Activated CD8-positive, alpha-beta memory T cell treated with anti-CD3 and anti-CD28 coated beads, Interleukin-2, amount 50 U/mL, for 48 hours (primary cell): ENCODE measurements at places on chromosomes 3 and 15.

- no peak for DNase-seq
Observed at GRCh38 chr15:90774731-90775514, 57.8 kb downstream of the BLM start.

- no peak for DNase-seq
Observed at GRCh38 chr15:23422946-23423708, 23.9 kb downstream of the GOLGA6L2 start.

DNA sequence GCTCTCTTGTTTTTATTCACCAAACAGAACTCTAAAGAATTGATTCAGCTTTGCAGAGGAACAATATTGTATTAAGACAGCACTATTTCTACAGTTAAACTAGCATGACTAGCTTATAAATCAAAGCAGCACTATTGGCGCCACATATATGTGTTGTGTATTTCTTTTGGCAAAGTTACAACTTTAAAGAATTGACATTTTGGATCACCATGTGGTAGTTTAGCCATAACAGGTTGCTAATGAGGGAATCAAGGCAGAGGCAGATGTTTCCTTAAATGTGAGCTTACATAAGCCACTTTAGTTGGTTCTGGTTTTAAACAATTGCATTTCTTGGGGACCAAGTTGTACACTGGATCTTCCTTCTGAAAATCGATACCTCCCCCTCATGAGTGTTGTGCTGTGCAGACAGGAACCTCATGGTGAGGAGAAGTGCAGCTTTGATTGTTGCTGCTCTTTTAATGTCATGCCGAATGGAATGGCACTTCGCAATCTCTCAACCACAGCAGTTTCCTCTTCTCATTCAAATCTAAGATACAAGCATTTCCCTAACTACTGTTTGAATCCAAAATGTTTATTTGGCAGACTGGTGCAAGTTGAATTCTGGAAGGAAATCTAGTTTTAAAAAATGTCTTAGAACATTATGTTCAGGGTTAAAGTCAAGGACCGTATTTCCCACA, 151.2 kb downstream of the MYRIP start:
- no peak for DNase-seq

- no peak for DNase-seq
Observed at GRCh38 chr3:112365636-112366035, 32.7 kb downstream of the CD200 start.

DNA sequence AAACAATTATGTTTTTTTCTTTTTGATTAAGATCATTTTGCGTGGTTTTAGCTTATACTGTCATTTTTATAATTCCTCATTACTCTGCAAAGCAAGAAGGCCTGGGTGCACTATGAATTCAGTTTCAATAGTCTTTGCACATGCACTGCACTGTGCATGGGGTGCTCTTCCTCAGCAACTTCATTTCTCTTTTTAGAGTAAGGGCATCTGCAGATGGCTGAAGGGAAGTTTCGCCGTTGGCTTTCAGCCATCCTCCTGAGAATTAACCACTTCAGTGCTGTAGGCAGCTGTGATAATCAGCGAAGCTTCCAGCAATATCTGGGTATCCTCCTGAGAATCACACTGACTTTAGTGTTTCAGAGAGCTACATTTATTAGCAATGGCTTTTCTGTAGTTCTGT, 284.8 kb downstream of the GBE1 start:
- DNase-seq, result no peak

- DNase-seq, result peak; percentile 79
Observed at GRCh38 chr15:38696109-38696727, 131.6 kb upstream of the RASGRP1 start.

DNA sequence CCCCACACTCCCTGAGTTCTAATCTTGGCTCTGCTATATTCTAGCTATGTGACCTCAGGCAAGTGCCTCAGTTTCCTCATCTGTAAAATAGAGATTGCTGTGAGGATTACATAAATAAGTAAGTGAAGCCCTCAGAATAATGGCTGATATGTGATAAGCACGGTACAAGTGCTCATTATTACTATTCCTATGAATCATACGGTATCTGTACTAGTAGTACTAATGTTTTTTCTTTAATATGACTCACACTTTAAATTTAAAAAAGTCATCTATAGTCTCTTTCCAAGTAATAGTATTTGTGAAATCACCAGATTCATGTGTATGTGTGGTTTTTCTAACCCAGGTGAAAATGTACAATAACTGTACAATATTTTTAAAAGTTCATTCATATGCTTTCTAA, 58.7 kb downstream of the CLDN11 start:
- DNase-seq, result no peak

DNA sequence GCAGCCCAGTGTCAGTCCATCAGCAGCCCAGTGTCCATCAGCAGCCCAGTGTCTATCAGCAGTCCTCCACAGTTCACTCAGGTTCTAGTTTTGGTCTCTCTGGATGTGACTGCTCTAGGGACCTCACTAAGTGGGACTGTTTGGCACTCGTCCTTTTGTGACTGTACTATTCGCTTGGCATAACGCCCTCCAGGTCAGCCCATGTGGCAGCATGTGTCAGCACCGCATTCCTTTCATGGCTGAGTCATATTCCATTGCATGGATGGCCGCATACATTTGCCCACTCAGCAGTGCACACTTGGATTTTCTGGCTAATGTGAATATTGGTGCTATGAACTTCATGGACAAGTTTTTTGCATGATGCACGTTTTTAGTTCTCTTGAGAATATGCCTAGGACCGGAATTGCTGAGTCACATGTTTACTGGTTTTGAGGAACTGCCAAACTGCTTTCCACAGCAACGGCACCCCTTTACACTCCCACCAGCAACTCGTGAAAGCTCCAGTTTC, 16.4 kb downstream of the CHST13 start:
- DNase-seq, result peak; percentile 18

- DNase-seq, result no peak
Observed at GRCh38 chr3:25973122-25973521, 183.2 kb downstream of the OXSM start.

GRCh38 chr15:67080118-67080899, 14.9 kb downstream of the SMAD3 start:
- no peak for DNase-seq

- no peak for DNase-seq
Observed at GRCh38 chr3:9109568-9109914, 139.9 kb downstream of the SRGAP3 start.

DNA sequence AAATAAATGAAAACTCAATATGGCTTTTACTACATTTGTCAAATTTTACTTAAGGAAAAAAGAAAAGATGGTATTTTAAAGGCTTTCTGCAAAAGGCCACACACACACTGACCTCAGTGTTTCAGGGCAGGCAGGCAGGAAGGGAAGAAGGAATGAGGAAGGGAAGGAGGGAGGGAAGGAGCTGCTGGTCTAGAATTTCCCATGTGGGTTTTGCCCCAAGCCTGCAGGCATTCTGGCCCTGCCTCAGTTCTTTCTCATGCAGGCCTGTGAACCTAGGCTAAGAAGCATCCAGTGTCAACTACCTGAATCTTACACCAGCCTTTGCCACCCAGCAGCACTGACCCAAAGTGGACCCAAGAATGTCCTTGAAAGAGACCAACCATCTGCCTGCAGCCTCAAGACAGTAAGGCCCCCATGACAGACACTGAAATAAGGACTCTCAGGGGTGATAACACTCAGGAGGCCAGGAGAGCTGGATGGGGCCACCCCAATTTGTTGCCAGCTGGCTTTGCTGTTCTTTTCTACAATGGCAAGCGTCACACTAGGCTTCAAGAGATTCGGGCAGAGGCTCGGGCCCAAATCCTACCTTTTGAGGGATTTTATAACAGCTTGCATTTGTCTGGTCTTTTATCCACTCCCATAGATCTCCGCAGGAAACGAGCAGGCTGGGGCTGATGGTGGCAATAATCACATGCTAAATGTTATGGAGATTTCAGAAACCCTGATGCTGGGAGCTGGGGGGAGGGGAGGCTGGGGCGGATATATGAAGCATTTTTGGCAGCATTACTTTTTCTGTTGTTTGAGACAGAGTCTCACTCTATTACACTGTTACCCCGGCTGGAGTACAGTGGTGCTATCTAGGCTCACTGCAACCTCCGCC, 51.4 kb downstream of the XXYLT1 start:
- no peak for DNase-seq

DNA sequence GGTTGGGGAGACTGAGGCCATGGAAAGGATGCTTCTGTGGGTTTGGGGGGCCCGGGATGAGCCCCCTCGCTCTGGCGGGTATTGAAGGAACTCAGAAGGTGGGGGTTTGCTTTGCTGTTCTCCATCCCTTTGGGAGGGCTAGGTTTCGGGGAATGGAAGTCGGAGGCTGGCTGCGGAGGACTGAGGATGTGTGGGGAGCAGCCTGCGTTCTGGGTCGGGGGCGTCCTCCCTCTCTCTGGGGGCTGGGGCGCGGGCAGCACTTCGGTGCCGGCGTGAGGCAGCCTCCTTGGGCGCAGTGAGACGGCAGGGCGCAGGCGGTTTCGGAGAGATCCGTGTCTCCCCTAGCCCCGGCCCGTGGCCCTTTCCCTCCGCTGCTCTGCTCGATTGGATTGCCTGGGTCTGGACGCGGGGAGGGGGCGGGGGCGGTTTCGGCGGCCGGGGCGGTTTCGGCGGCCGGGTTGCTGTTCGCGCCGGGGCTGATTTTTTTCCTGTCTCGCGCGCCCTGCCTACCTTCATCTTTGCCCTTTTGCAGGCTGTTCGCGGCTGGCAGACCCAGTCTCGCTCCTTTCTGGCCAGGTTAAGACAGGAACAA, 1.4 kb downstream of the PTPRG start:
- DNase-seq, result peak; percentile 47
